ENCODE measurements at places on chromosomes 12 and 14.

DNA sequence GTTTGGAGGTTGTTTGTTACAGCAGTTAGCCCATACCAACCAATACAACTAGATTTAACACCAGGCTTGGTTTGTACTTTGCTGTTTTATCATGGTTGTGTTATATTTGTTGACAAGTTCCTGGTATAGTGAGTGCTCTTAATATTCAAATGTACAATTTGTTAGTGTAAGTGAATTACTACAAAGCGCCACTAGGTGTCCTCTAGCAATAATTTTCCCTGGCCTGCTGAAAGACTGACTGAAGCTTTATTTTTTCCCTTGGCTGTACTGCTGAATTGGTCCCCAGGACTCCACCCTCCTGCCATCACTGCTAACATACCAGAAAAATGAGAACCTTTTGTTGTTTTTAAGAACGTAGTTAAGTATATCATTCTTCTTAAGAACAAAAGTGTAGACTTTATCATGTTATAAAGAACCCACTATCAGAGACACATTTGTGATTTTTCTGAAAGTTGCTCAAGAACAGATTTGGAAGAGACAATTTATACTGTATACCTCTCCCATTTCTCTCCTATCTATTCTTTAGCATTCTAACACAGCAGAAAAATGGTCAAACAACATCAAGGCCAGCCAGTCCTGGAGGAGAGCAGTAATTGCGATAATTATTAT lies 75.3 kb upstream of the FAR2 start:
- peak; percentile 46 for DNase-seq

GRCh38 chr14:70635971-70636595 lies 5.6 kb upstream of the TTC9 start:
- no peak for DNase-seq

DNA sequence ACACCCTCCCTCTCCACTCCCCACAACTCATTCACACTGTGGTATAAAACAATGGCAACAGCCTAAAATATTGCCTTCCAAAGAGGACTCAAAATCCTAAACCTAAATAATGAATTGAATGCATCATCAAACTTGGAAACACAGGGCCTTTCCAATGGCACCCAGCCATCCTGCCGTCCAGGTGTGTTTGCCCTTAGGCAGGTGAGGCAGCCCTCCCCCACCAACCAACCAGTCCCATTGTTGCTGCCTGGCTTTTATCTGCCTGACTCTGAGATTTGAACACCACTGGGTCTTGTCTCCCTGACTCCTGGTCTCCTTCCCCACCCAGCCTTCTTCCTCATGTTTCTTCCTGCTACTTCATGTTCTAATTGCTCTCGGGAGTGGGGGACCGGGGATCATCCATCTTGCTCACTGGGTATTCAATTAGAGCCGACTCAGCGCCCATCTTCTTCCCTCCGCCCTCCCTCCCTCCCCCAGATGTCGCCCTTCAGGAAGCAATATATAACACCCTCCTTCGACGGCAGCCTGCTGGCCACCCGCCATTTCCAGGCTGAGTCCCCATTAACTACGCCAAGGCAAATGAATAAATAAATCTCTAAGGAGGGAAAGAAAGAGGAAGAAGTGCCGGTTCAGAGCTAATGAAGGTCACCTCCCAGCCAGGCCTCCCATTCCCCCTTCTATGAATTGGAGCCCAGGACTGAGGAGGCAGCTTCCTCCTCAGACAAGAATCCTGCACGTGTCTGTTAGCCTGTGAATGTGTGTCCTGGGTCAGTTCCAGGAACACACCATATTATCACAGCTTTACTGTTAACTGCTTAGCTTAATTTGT lies 36.3 kb upstream of the NTF3 start:
- no peak for DNase-seq

- DNase-seq, result no peak
Observed at GRCh38 chr14:56026506-56026905, 91.7 kb upstream of the PELI2 start.

DNA sequence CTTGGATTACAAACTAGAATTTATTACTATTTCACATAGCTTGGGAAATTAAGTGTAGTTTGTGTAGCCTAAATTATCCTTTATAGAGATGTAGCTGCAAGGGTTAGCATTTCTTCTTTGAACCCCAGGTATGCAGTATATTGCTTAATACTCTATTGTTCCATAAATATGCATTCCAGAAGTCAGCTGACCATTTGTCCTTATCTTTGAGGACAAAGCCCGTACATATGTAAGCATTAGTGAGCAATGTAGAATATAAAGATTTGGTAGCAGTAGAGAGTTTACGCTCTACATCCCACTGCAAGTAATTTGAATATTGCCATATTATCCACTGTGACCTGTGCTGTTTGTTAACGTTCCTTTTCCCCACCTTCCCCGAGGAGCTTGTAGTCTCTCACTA lies 26.9 kb downstream of the PPM1A start:
- DNase-seq, result no peak

DNA sequence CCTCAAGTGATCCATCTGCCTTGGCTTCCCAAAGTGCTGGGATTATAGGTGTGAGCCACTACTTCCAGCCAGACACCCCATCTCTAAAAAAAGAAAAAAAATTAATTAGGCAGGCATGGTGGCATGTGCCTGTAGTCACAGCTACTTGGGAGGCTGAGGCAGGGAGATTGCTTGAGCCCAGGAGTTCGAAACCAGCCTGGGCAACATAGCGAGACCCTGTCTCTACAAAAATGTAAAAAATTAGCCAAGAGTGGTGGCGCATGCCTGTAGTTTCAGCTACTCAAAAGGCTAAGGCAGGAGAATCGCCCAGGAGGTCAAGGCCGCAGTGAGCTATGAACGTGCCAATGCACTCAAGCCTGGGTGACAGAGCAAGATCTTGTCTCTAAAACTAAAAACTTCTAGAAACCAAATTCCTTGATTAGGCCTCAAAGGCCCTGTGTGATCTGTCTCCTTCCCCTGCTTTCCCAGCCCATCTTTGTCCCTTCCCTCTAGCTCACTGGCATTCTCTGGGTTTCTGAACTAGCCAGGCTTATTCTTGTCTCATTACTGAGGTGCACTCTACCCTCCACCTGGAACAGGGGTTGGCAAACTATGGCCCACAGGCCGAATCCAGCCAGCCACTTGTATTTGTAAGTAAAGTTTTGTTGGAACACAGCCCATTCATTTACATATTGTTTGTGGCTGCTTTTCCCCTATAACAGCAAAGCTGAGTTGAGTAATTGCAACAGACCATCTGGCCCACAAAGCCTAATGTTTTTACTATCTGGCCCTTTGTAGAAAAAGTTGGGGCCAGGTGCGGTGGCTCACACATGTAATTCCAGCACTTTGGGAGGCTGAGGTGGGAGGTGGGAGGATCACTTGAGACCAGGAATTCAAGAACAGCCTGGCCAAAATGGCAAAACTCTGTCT lies 17.2 kb upstream of the TPCN1 start:
- DNase-seq, result no peak

DNA sequence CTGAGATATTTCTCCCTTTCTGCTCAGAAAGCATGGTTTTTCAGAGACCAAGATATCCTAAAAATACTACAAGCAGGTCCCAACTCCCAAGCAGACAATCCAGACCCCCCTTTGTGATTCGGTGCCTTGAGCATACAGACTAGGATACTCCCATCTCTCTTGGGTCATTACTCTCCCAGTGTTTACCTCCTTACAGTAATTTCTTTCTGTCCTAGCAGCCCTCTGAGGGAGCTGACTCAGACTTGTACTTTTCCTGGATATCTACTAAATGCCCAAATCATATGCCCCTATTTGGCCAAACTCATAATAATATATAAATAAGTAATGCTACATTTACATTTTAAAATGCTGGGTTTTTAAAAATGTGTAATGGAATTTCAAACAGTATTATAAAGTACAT lies 355.6 kb downstream of the LRIG3 start:
- DNase-seq, result no peak

GRCh38 chr14:24954037-24954699 lies 95.8 kb downstream of the STXBP6 start:
- no peak for DNase-seq

DNA sequence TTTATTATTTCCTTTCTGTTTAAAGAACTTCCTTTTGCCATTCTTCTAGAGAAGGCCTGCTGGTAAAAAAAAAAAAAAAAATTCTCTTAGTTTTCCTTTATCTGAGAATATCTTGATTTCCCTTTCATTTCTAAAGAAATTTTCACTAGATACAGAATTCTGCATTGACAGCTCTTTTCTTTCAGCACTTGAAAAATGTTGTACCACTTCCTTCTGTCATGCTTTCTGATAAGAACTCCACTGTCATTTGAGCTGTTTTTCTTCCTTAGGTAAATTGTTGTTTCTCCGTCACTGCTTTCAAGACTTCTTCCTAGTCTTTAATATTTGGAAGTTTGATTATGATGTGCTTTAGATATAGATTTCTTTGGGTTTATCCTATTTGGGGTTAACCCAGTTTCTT lies 113.6 kb upstream of the BTG1 start:
- DNase-seq, result no peak

DNA sequence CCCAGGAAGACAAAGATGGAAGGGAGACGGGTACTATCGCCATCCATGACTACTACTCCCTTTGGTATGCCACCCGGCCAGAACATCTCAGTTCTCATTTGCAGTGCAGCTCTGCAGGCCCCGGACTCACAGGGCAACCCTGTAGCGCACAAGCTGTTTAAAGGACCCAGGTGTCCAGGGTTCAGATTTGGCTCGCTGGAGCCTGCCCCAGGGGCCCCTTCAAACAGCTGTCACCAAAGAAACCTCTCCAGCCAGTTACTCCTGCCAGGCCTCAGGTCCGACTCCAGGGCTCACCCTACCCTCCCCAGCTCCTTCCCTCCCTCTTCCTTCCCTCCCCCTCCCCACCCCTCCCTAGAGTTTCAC lies 5.5 kb upstream of the CHD4 start:
- DNase-seq, result no peak

GRCh38 chr12:19529951-19530636 lies 90.8 kb downstream of the AEBP2 start:
- no peak for DNase-seq

- peak; percentile 31 for DNase-seq
Observed at GRCh38 chr14:91418387-91419043, 895 bp upstream of the CCDC88C start.

DNA sequence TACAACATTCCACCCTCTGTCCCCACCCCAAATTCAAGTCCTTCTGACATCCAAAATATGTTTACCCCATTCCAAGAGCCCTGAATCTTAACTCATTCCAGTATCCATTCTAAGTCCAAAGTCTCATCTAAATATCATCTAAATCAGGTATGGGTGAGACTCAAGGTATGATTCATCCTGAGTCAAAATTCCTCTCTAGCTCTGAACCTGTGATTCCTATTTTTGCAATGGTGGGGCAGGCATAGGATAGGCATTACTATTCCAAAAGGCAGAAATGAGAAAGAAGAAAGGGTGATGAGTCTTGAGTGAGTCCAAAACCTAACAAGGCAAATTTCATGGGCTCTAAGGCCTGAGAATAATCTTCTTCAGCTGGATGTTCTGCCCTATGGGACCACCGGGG lies 140.3 kb upstream of the FAR2 start:
- no peak for DNase-seq

- DNase-seq, result no peak
Observed at GRCh38 chr14:65193916-65194590, 91.7 kb upstream of the MAX start.

DNA sequence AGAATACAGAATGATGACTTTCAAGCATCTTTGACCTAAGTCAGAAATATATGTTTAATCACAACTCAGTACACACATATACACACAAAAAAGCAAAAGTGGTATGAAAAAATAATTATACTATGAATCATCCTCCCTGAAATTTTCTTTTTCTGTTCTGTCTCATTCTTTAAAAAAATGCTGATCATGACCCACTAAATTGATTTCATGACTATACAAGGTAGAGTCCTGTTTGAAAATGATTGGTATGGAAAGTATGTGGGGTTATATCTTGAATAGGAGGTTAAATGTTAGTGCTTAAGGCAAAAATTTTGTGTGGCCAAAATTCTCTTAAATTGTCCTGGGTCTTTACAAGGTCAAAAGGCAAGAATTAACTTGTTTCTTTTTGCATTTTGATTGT lies 80.4 kb downstream of the SUDS3 start:
- DNase-seq, result no peak

Measured in inflammatory macrophage treated with lipopolysaccharide for 1 hour (primary cell).